Activated CD4-positive, alpha-beta T cell treated with anti-CD3 and anti-CD28 coated beads, Interleukin-2, amount 10 ng/mL, durations not matched to agents 7 days and 5 days (primary cell): ENCODE measurements at places on chromosomes 4 and X.

DNA sequence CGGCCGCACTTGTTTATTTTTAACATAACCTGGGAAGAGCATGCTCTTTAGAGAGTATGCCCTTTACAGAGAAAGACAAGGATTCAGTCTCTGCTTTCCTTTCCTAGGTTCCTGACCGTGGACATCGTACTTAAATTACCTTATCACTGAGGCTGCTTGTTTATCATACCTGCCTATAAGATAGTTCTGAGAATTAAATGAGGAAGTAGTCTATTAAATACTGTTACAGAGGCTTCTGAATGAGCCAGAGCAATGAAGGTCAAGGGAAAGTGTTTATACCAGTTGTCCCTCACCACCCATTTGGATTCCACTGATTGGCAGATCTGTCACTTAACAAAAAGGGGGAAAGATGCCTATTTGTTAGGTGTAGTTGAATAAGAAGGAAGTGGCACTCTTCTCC is 10.0 kb downstream of the TXLNG start:
- H3K4me1 ChIP-seq, result no peaks in the 10 kb centered on the region
- no peaks in the 10 kb centered on the region for H3K27me3 ChIP-seq
- no peak for DNase-seq
- peaks cover 7% of the 10 kb centered on the region for H3K36me3 ChIP-seq
- H3K4me3 ChIP-seq, result no peak overlapping the region

DNA sequence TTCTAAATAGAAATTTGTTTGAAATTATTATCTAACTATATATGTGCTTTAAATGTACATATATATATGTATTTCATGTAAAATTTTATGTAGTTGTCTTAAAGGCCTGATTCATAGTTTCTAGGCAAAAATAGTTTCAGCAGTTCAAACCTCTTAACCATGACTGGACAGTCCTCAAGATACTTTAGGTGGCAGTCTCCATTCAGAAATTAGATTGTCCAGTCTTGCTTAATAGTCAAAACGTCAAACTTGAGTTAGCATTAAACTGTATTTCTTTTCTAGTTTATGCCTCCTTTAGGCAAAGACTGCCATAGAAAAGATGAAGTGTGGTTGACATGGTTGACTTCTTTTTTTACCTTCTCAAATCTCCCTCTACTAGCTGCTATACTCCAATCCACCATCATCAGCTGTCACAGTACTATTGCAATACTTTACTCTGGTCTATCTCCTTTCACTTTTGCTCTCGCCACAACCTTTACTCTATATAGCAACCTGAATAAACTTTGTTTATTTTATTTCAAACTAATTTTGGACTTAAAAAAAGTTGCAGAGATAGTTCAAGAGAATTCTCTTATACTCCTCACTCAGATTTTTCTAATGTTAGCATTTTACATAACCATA is 395.6 kb upstream of the DIPK2B start:
- H3K27me3 ChIP-seq, result no peaks in the 10 kb centered on the region
- no peaks in the 10 kb centered on the region for H3K36me3 ChIP-seq
- no peak overlapping the region for H3K4me3 ChIP-seq
- no peak overlapping the region for H3K27ac ChIP-seq

GRCh38 chr4:43932448-43932847 is 516.2 kb downstream of the KCTD8 start:
- no peak for DNase-seq
- no peaks in the 10 kb centered on the region for H3K4me1 ChIP-seq
- H3K36me3 ChIP-seq, result no peaks in the 10 kb centered on the region
- no peaks in the 10 kb centered on the region for H3K27me3 ChIP-seq
- H3K4me3 ChIP-seq, result no peak overlapping the region
- no peak overlapping the region for H3K27ac ChIP-seq

GRCh38 chrX:107713203-107713542 is 62.4 kb downstream of the TSC22D3 start:
- H3K36me3 ChIP-seq, result peaks cover 33% of the 10 kb centered on the region
- peaks cover 55% of the 10 kb centered on the region for H3K4me1 ChIP-seq
- H3K27ac ChIP-seq, result no peak overlapping the region
- no peak for DNase-seq
- H3K27me3 ChIP-seq, result no peaks in the 10 kb centered on the region
- H3K4me3 ChIP-seq, result no peak overlapping the region
